Stimulated activated CD4-positive, alpha-beta T cell treated with anti-CD3 and anti-CD28 coated beads, Interleukin-12 subunit alpha, Interleukin-12 subunit beta, amount 100 ng/mL, for 24 hours (primary cell): ENCODE measurements at places on chromosomes 3 and 15.

DNA sequence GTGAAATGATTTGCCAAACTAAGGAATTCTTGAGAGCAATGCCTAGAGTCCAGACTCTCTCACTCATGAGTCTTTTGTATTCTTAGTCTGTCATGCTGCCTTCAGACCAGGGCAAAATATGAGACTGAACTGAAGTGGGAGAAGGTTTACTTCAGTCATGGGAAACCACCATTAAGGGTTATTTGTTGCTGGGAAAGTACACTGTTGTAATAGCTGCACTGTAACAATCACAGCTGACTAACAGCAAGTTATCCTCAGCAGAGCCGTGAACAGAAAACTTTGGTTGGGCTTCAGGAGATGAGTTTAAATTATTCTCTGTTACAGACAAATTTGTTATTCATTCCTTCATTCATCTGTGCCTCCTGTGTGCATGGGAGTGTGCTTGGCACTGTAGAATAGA, 258.5 kb downstream of the ROBO2 start:
- DNase-seq: no peak

GRCh38 chr15:101088788-101089578, 162.9 kb downstream of the CHSY1 start:
- peak; percentile 76 for DNase-seq

DNA sequence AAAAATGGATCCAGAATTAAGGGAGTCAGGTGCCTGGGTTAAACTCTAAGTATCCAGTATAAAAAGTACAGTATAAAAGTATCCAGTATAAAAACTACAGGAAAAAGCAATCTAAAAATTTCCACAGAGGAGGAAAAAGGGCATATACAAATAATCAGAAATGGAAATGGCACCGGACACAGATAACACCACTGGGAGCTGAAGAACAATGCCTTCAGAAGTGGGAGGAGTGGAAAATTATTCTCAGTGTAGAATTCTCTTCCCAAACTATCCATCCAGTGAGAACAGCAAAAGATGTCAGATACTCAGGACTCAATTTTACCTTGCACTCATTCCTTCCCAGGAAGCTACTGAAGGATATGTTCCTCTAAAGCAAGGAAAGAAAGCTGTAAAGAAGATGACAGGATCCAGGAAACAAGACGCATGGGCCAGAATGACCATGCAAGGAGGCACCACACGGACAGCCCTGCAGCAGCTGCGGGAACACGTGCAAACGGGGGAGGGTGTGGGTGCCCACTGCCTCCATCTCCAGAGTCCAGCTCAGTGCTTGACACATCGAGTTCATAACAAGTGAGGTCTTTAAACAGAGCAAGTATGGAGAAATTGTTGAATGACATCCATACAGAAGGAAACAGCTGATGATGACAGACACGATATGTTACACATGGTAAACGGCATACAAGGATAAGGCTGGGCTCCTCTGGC, 68.5 kb downstream of the CHSY1 start:
- DNase-seq: no peak

DNA sequence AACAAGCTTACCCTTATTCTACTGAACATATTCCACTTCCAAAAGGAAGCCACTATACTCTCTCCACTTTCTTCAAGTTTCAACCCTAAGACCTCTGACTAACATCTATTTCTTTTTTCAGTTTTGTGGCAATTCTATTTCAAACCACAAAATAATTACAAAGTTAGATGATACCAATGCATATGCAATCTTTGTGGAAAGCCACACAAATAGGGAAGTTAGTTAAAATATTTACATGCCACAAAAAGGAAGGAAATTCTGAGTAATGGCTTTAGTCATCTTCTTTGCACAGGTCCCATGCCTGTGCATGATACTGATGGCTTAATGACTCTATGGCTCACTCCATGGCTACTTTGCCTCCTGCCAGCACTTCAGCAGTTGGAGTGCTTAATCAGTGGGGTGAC, 57.0 kb upstream of the MCTP2 start:
- no peak for DNase-seq

DNA sequence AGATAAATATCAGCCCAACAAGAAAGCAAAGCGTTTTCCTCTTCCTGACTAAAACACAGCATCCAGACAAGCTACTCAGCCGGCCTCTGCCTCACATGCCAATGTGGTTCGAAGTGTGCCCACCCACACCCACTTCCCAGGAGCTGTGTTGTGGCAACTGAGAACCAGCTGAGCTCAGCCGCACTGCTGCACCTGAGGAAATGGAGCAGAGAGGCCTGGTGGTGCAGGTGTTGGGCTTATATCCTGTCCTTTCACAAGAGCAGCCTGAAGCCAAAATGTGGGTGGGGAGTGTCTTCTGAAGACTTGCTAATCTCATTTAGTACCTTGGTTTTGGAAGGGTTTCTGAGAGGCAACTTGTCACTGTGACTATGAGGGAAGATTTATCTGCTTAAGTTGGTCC, 23.0 kb upstream of the RETNLB start:
- DNase-seq: no peak

DNA sequence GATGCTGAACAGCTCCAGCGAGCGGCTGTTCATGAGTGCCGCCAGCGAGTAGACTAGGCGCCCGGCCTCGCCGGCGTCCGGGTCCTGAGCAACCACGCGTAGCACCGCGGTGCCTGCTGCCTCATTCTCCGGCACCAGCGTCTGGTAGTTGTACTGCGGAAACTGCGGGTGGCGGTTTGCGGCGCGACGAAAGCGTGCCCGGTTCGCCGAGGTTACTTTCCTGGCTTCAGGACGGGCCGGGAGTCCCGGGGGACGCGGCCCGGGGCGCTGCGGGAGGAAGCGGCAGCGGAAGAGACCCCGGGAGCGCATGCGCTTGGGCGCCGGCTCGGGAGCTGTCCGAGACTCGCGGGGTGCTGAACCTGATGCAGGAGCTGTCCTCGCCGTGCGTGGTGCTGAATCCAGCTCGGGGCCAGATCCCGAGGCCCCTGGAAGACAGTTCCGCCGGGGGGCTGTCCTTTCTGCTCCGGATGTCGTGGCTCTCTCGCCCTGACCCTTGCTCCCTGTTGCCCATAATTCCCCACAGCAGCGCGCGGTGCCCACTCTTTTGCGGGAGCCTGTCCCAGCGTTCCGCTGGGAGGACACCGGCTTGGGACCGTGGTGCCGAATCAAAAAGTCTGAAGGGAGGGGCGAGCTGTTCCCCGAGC, 1.1 kb downstream of the CELSR3 start:
- DNase-seq: peak; percentile 53

- DNase-seq: no peak
Measured at GRCh38 chr3:18233987-18234716, 191.0 kb downstream of the SATB1 start.

- no peak for DNase-seq
Measured at GRCh38 chr3:85560088-85560785, 601.4 kb downstream of the CADM2 start.

DNA sequence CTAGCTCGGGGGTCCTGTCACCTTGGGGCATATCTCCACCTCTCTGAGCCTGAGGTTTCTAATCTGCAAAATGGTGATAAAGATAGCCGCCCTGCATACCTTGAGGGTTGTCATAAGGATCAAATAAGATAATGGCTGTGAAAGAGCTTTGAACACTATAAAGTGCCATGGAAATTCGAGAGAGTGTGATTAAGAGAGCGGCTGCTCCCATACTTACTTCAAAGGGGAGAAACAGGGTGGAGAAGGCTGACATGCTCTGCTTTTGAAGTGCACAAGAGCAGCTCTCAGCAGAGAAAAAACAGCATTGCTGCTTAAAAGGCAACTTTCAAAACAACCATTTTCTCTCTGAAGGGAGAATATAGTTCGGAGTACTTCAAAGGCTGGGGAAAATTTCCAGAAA, 529.2 kb downstream of the EPHB1 start:
- DNase-seq: no peak

- DNase-seq: no peak
Measured at GRCh38 chr15:100919481-100920405, 586 bp downstream of the LRRK1 start.

DNA sequence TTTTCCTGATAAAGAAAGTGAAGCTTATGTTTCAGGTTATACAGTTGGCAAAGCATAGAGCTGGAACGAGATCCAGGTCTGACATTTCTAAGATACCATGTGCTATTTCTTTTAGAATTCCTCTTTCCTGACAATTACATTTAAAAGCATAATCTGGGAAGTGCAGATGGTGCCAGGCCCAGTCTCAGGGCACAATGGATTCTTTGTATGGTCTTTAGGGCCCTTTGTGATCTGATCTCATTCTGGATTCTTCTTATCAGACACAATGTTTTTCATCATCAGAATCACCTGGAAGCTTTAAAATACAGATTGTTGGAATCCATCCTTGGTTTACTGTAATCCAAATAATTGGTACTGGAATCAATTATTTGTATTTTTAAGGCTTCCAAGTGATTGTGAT, 18.6 kb upstream of the GLCE start:
- DNase-seq: no peak

- no peak for DNase-seq
Measured at GRCh38 chr3:37514055-37514665, 339.8 kb upstream of the LRRFIP2 start.

GRCh38 chr3:125045965-125046364, 9.8 kb downstream of the HEG1 start:
- no peak for DNase-seq
